IMR-90 (cell line): ENCODE measurements at places on chromosomes 13 and 19. TPM values are rescaled to one million over a fixed set of nuclear protein-coding genes. Genes with fewer than 3 reads are reported as not detected.

FUT2 gene
- not detected in 2 replicates for total RNA-seq

SBNO2 gene
- total RNA-seq, result 13.4 and 13.6 TPM in 2 replicates

IZUMO2 gene
- total RNA-seq, result not detected in 2 replicates

GATAD2A gene
- total RNA-seq, result 23.5 and 32.8 TPM in 2 replicates

FCHO1 gene
- 0.18 and 0.28 TPM in 2 replicates for total RNA-seq

PEAK3 gene
- total RNA-seq, result under 0.01 TPM in 1 of 2 replicates, not detected in the other

OR7C1 gene
- total RNA-seq, result not detected in 2 replicates

AKT2 gene
- 54.4 and 61.5 TPM in 2 replicates for total RNA-seq

ATCAY gene
- total RNA-seq, result 0.28 and 0.36 TPM in 2 replicates

RPS28 gene
- total RNA-seq, result 104 and 143 TPM in 2 replicates

PRTN3 gene
- not detected in 2 replicates for total RNA-seq

MAMSTR gene
- total RNA-seq, result 0.18 and 0.28 TPM in 2 replicates

SIGLEC14 gene
- total RNA-seq, result not detected in 2 replicates

CEACAM4 gene
- not detected in 2 replicates for total RNA-seq

WDR87 gene
- total RNA-seq, result not detected in 2 replicates

POSTN gene
- total RNA-seq, result 31.9 and 32.6 TPM in 2 replicates

ZNF850 gene
- 7.2 and 8.3 TPM in 2 replicates for total RNA-seq

C19orf38 gene
- total RNA-seq, result 0.18 and 0.28 TPM in 2 replicates

SLC17A7 gene
- total RNA-seq, result not detected in 2 replicates

FXYD5 gene
- 45.8 and 53.6 TPM in 2 replicates for total RNA-seq

KL gene
- not detected in 2 replicates for total RNA-seq

PDX1 gene
- total RNA-seq, result not detected in 2 replicates

IFNL1 gene
- not detected in 2 replicates for total RNA-seq

RASGRP4 gene
- total RNA-seq, result not detected in 2 replicates

ZNF439 gene
- 8.4 and 10.0 TPM in 2 replicates for total RNA-seq

ICAM4 gene
- 2.3 and 2.5 TPM in 2 replicates for total RNA-seq

ELSPBP1 gene
- not detected in 2 replicates for total RNA-seq

ZFR2 gene
- 0.28 TPM in 1 of 2 replicates, not detected in the other for total RNA-seq

SLC5A5 gene
- total RNA-seq, result not detected in 2 replicates

DCLK1 gene
- total RNA-seq, result under 0.01 TPM in 2 replicates

NLRP4 gene
- not detected in 2 replicates for total RNA-seq

CCDC159 gene
- 4.4 and 4.7 TPM in 2 replicates for total RNA-seq

TNNI3 gene
- not detected in 2 replicates for total RNA-seq

CLEC17A gene
- not detected in 2 replicates for total RNA-seq

TGFBR3L gene
- total RNA-seq, result not detected in 2 replicates

EDNRB gene
- total RNA-seq, result under 0.01 and 0.28 TPM in 2 replicates

MYO1F gene
- under 0.01 and 0.18 TPM in 2 replicates for total RNA-seq

CEACAM3 gene
- total RNA-seq, result not detected in 2 replicates

STOML3 gene
- total RNA-seq, result not detected in 2 replicates

PNMA8B gene
- under 0.01 and 0.18 TPM in 2 replicates for total RNA-seq

TSEN34 gene
- total RNA-seq, result 32.1 and 34.4 TPM in 2 replicates

PCDH20 gene
- not detected in 2 replicates for total RNA-seq

PGLYRP1 gene
- total RNA-seq, result not detected in 2 replicates

ZNF433 gene
- 6.4 and 11.1 TPM in 2 replicates for total RNA-seq

LIG1 gene
- 24.9 and 30.8 TPM in 2 replicates for total RNA-seq

SIN3B gene
- 7.9 and 9.2 TPM in 2 replicates for total RNA-seq

MEIOSIN gene
- not detected in 2 replicates for total RNA-seq

UNC13A gene
- total RNA-seq, result under 0.01 and 0.18 TPM in 2 replicates

SLC1A5 gene
- 105 and 142 TPM in 2 replicates for total RNA-seq

KLK8 gene
- total RNA-seq, result not detected in 2 replicates

CYP2S1 gene
- 0.54 and 0.83 TPM in 2 replicates for total RNA-seq

SLC10A2 gene
- not detected in 2 replicates for total RNA-seq

HSPH1 gene
- 40.3 and 58.3 TPM in 2 replicates for total RNA-seq

RAB8A gene
- 135 and 158 TPM in 2 replicates for total RNA-seq

BRSK1 gene
- total RNA-seq, result 1.9 and 2.5 TPM in 2 replicates

FPR1 gene
- not detected in 2 replicates for total RNA-seq

CLEC4G gene
- total RNA-seq, result not detected in 2 replicates
